NCI-H460 (cell line): ENCODE measurements at places on chromosomes 4 and X. TPM values are rescaled to one million over a fixed set of nuclear protein-coding genes. Genes with fewer than 3 reads are reported as not detected.

The AREG gene
- total RNA-seq = 6.8 and 7.0 TPM in 2 replicates

The TENM3 gene
- 13.5 and 13.8 TPM in 2 replicates for total RNA-seq

The NKRF gene
- total RNA-seq = 15.3 and 15.4 TPM in 2 replicates

The PPP1R3F gene
- total RNA-seq = 7.3 and 7.9 TPM in 2 replicates

The TAF9B gene
- total RNA-seq = 38.5 and 40.2 TPM in 2 replicates

The TMSB15C gene
- total RNA-seq = 5.0 and 6.0 TPM in 2 replicates

The PAK3 gene
- total RNA-seq = 57.4 and 73.3 TPM in 2 replicates

The GPR50 gene
- total RNA-seq = not detected in 2 replicates

The NDST3 gene
- 0.12 TPM in 1 of 2 replicates, not detected in the other for total RNA-seq

The PCDH10 gene
- not detected in 2 replicates for total RNA-seq

The FDCSP gene
- total RNA-seq = not detected in 2 replicates

The SORBS2 gene
- total RNA-seq = 22.0 and 23.8 TPM in 2 replicates

The DUSP21 gene
- not detected in 2 replicates for total RNA-seq

The NHS gene
- total RNA-seq = 4.6 and 5.0 TPM in 2 replicates

The SLC49A3 gene
- not detected in 2 replicates for total RNA-seq

The NHSL2 gene
- 0.05 and 0.17 TPM in 2 replicates for total RNA-seq

The BEND2 gene
- total RNA-seq = not detected in 2 replicates

The CLTRN gene
- 6.6 and 7.7 TPM in 2 replicates for total RNA-seq

The SPARCL1 gene
- total RNA-seq = not detected in 2 replicates

The EREG gene
- total RNA-seq = 2.7 and 3.8 TPM in 2 replicates

The GSX2 gene
- total RNA-seq = not detected in 2 replicates

The RP2 gene
- total RNA-seq = 13.7 and 17.2 TPM in 2 replicates

The HS6ST2 gene
- total RNA-seq = 37.8 and 39.1 TPM in 2 replicates

The ADGRL3 gene
- 1.4 and 1.8 TPM in 2 replicates for total RNA-seq

The TGIF2LX gene
- not detected in 2 replicates for total RNA-seq

The FRG2 gene
- total RNA-seq = not detected in 2 replicates

The MAB21L2 gene
- total RNA-seq = not detected in 2 replicates

The IBSP gene
- total RNA-seq = not detected in 2 replicates

The CSAG1 gene
- not detected in 2 replicates for total RNA-seq

The TIGD4 gene
- 1.8 and 2.3 TPM in 2 replicates for total RNA-seq

The SPRY1 gene
- total RNA-seq = 1.4 and 1.7 TPM in 2 replicates

The CENPU gene
- total RNA-seq = 33.9 and 36.9 TPM in 2 replicates

The WDR45 gene
- 85.0 and 104 TPM in 2 replicates for total RNA-seq

The TEX13C gene
- not detected in 2 replicates for total RNA-seq

The PWWP3B gene
- 0.06 and 0.12 TPM in 2 replicates for total RNA-seq

The RTL9 gene
- total RNA-seq = 0.02 TPM in 1 of 2 replicates, not detected in the other

The TCEAL8 gene
- total RNA-seq = 82.7 and 94.9 TPM in 2 replicates

The SHOX gene
- total RNA-seq = not detected in 2 replicates

The TMSB15A gene
- total RNA-seq = 0.42 TPM in 1 of 2 replicates, not detected in the other

The CXCL8 gene
- 1,552 and 1,559 TPM in 2 replicates for total RNA-seq

The NLGN4X gene
- total RNA-seq = not detected in 2 replicates

The ITGB1BP2 gene
- 1.6 and 2.9 TPM in 2 replicates for total RNA-seq

The DMRTC1B gene
- not detected in 2 replicates for total RNA-seq
